ENCODE measurements at places on chromosomes 2 and 18.

GRCh38 chr2:18752667-18753422 lies 163.5 kb upstream of the NT5C1B start:
- no peak for DNase-seq

GRCh38 chr18:46621111-46621766 lies 35.8 kb downstream of the LOXHD1 start:
- no peak for DNase-seq

- DNase-seq, result no peak
Observed at GRCh38 chr2:189268763-189269162, 89.2 kb upstream of the COL5A2 start.

DNA sequence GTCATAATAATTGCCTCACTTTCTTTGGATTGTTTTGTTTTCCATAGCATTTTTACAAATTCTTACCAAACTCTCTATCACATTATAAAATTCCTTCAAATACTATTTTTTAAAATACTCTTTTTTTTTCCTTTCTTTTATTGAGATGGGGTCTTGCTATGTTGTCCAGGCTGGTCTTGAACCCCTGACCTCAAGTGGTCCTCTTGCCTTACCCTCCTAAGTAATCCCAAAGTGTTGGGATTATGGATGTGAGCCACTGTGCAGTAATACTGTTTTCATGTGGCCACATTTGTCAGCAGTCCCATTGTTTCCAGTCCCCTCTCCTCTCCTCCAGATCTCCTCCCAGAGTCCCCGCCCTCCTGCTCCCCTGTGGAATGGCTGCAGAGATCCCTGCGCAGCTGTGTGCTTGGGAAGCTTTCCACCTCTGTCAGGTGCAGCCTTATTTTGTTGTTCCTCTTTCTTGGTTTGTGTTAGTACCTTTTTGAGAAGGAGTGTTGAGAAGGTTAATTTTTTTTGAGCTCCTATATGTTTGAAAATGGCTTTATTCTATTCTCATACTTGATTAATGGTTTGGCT lies 227.3 kb downstream of the LOXHD1 start:
- DNase-seq, result no peak

DNA sequence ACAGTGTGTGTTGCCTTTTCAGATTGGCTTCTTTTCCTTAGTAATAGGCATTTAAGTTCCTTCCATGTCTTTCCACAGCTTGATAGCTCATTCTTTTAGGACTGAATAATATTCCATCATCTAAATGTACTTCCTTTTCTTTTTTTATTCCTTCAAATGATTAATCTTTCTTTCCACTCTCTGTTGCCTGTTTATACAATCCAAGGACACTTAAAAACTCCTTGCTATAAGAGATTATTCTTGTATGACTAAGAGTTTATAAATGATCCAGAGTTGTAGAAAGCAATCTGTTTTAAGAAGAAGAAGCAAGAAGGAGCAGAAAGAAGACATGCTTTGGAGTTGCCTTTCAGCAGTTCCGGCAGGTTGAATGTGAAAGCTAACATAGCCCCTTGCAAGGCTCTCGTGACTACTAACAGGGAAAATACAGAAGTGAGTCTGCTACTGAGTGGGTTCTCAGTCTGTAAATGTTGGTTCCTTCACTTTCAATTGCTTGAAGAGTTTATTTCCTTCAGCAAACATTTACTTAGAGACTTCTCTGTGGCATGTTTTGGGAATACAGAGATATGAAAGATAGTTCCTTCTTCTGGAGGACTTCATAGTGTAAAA lies 123.0 kb downstream of the PMAIP1 start:
- no peak for DNase-seq

All from amniotic stem cell (primary cell).